Stimulated activated CD4-positive, alpha-beta T cell treated with anti-CD3 and anti-CD28 coated beads, Interleukin-4, amount 100 ng/mL, for 48 hours (primary cell): ENCODE measurements at places on chromosomes 12 and 14.

- no peak for DNase-seq
Observed at GRCh38 chr12:130008241-130008640, 104.4 kb upstream of the TMEM132D start.

GRCh38 chr14:77498984-77499527, 440 bp upstream of the ISM2 start:
- DNase-seq = no peak

DNA sequence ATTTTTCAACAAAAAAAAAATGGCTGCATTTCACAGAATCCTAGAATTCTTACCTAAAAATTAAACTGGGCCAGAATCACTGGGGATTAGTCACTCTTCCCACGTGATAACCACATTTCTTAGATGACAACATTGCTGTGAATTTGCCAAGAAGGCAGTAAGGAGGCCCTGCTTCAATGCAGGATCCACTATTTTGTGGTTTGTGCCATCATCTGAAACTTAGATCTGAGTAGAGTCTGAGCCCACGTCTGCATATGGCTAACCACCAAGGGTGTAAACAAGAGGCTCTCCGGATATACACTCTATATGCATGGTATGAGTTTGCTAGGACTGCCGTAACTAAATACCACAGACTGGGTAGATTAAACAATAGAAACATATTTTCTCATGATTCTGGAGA, 24.4 kb upstream of the TBX5 start:
- no peak for DNase-seq

DNA sequence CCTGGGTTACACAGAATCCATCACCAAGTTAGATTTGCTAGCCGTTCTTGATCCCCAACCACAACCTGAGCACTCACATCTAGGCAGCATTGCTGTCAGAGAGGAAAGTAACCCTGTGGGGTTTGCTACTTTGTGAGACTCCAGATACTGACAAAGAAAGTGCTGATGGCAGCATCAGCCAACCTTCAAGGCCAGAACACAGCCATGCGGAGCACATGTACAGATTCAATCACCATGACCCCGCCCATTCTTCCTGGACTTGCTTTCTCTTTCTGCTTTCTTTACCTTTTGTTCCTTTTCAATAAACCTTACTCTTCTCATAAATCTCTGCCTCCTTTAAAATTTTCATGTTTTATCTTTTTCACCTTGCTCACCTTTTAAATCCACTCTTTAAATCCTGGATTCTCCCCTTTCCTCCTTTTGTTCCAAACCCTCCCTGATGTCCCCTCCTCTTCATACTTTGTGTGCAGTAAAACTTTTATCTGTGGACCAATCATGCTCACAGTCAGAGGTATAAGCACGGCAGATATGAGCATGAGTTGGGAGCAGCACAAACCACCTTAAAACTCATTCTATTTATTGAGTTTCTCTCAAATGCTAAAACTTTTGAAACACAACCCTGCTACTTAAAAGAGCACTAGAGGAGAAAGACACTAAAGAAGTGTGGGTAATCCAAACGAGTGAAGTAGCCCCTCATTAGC, 21.9 kb upstream of the CERS5 start:
- peak; percentile 15 for DNase-seq

GRCh38 chr14:74737753-74738325, 24.9 kb downstream of the FCF1 start:
- no peak for DNase-seq

GRCh38 chr12:54371328-54372112, 7.2 kb upstream of the GPR84 start:
- DNase-seq = no peak

DNA sequence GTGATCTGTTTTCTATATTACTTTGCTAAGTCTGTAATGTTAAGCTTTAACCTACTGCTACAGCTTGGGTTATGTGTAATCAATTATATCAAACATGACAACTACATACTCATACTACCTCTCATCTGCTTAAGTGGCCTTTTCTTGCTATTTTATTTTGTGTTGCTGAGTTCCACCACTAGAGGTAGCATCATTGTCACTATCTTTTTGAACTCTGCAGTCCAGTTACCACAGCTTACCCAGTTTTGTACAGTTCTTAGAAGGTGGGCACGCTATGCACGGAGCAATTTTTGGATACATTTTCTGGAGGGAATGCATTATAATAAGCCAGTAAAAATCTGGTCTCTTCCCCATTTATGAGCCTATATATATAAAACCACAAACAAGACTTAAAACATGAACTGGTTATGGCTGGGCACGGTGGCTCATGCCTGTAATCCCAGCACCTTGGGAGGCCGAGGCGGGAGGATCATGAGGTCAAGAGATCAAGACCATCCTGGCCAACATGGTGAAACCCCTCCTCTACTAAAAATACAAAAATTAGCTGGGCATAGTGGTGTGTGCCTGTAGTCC, 48.5 kb downstream of the SAV1 start:
- DNase-seq = no peak

- no peak for DNase-seq
Observed at GRCh38 chr14:80901260-80901659, 40.3 kb downstream of the CEP128 start.

GRCh38 chr12:110913119-110914056, 7.0 kb downstream of the MYL2 start:
- no peak for DNase-seq

GRCh38 chr12:28552251-28552970, 362.2 kb downstream of the CCDC91 start:
- no peak for DNase-seq

DNA sequence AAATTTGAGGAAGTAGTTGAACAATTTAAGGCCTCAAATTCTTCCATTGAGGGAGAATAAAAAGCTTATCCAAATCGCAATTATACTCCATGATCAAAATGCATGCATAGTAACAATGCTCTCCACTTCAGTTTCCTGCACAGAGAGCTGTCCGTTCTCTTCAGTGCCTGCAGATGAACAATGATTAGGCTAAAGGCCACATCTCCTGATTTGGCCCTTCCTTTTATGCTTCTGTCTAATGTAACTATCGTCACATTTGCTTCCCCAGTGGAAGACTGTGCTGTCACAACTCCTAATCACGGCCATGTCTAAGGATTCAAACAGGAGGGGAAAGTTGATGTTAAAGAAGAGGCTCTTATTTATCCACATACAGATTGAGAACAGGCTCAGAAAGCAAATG, 113.6 kb upstream of the NPAS3 start:
- DNase-seq = no peak

- DNase-seq = no peak
Observed at GRCh38 chr14:23054000-23054811, 3.1 kb downstream of the CDH24 start.

GRCh38 chr14:23119363-23120327, 590 bp upstream of the CEBPE start:
- no peak for DNase-seq

- no peak for DNase-seq
Observed at GRCh38 chr14:22865424-22866405, 5.8 kb upstream of the LRP10 start.

DNA sequence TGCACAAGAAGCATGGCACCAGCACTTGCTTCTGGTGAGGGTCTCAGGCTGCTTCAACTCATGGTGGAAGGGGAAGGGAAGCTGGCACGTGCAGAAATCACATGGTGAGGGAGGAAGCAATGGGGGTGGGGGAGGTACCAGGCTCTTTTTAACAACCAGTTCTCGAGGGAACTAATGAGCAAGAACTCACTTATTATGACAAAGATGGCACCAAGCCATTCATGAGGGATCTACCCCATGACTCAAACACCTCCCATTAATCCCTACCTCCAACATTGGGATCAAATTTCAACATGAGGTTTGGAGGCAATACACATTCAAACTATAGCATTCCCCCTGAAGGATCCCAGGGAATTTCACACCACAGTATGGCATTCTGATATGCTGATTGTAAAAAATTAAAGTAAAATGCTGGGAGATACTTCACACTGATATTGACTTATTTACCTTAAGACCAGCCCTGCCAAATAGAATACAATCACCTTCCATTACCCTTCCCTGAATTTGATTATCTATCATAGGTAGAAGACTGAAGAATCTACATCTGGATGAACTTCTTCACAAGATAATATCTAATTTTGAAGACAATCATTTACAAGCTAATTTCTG, 201.7 kb upstream of the PLXNC1 start:
- DNase-seq = no peak

DNA sequence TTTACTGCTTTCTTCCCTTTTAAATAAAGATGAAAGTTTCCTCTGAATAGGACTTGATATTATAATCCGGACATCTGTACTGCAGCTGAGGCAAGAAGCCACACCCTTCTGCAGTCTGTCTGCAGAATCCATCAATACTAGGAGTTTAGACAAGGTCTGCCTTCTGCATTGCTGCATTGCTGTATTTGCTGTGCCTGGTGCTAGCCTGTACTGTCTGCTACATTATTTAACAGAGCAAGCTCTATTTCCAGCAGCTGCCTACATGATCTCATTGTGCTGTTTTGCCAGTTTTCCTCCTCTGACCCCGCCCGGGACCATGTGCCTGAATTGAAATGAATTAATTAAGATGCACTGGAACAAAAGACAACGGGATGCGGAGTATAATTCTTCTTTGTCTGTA, 1.7 kb downstream of the TUBA1A start:
- DNase-seq = no peak

DNA sequence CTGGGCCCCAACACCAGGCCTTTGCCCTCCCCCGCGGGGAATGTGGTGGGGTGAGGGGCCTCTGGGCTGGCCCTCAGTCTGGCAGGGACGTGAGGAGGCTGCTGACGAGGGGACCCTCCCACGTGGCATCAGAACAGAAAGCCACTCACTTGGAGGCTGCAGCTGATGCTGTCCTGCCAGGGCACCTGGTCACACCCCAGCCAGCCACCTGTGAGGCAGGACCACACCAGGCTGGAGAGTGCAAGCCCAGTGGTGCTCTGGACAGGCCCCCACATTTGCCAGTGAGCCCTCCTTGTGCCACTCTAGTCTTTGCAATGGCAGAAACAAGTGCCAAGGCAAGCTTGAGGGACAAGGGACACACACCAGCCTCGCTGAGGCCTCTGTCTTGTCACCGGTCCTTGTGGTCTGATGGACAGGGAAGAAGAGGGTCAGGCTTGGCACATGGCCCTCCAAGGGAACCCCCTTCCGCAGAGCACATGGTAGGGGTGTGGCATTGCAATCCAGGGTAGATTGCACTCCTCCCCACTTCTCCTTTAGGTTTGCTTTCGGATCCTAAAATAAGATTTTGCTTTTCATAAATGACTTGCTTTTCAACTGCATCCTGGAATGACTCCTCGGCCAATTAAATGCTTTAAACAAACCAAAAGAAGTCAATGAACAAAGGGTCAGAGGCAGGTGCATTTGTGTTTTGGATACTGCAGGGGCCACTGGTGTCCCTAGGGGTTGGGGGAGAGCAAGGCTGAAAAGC, 53.7 kb downstream of the CCDC88C start:
- DNase-seq = no peak

DNA sequence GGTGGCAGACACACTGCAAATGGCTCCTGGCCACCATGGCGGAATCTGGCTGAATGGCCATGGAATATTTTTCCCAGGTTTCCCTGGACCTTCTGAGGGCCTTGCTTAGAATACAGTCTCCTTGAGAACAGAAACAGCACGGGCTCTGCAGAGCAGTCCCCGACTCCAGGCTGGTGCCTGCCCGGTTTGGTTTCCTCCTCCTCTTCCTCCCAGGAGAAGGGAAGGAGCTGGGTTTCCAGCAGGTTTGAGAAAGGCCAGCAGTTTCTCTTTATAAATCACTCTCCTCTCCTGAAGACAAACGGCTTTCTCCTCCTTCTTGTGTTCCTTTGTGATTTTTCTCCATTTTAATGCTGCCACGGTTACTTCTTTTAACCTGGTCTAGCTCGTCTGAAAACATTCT, 106.8 kb upstream of the RFLNA start:
- no peak for DNase-seq

GRCh38 chr12:125110641-125111360, 45.6 kb downstream of the AACS start:
- no peak for DNase-seq

- no peak for DNase-seq
Observed at GRCh38 chr12:40351976-40352375, 127.2 kb downstream of the LRRK2 start.

DNA sequence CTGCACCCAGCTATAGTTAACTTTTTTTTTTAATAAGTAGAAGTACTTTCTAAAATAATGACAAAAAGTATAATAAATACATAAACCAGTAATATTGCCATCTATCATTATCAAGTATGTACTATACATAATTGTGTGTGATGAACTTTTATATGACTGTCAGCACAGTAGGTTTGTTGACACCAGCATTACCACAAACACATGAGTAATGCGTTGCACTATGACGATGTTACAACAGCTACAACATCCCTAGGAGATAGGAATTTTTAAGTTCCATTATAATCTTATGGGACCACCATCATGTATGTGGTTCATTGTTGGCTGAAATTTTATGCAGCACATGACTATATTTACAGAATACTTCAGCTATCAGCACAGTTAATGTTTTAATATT, 62.9 kb upstream of the VSX2 start:
- DNase-seq = no peak

DNA sequence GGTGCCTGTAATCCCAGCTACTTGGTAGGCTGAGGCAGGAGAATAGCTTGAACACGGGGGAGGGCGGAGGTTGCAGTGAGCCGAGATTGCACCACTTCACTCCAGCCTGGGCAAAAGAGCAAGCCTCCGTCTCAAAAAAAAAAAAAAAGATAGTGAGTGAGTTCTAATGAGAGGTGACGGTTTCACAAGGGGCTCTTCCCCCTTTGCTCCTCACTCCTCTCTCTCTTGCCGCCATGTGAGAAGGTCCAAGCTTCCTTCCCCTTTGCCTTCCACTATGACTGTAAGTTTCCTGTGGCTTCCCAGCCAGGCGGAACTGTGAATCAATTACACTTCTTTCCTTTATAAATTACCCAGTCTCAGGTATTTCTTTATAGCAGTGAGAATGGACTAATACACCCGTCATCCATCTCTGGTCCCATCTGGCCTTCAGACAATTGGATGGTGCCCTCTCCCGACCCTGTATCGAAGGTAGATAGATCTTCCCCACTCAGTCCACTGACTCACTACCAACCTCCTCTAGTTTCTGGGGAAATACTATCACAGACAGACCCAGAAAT, 27.0 kb upstream of the RCOR1 start:
- DNase-seq = no peak

- DNase-seq = no peak
Observed at GRCh38 chr12:70577283-70577634, 60.0 kb downstream of the PTPRB start.

GRCh38 chr12:22242726-22243125, 91.8 kb downstream of the ST8SIA1 start:
- no peak for DNase-seq

GRCh38 chr12:111482462-111482861, 76.7 kb downstream of the SH2B3 start:
- no peak for DNase-seq

DNA sequence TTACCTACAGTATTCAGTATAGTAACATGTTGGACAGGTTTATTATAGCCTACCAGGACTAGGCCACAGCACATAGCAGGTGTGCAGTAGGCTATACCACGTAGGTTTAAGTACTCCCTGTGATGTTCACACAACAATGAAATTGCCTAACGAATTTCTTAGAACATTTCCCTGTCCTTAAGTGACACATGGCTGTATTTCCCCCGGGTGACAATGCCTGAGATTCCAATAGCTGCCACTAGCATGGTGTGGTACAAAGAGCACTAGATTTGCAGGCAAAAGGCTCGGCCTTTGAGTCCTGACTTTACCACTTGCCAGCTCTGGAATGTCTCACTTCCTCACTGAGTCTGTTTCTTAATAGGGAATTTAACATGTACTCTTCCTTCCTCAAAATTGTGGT, 19.7 kb downstream of the PTPN21 start:
- DNase-seq = no peak

- no peak for DNase-seq
Observed at GRCh38 chr14:56703947-56704346, 106.3 kb downstream of the OTX2 start.

- DNase-seq = no peak
Observed at GRCh38 chr14:90056826-90057225, 5.0 kb upstream of the KCNK13 start.
